Left renal pelvis (tissue), 4 donors: ENCODE measurements at places on chromosomes 16 and 17. TPM values are rescaled to one million over a fixed set of nuclear protein-coding genes. Genes with fewer than 3 reads are reported as not detected.

The CDT1 gene
- polyA plus RNA-seq, result 9.8 TPM

The OVCA2 gene
- polyA plus RNA-seq, result 10.3 TPM

The KANSL1 gene
- polyA plus RNA-seq, result 59.9 TPM

The ARMC5 gene
- polyA plus RNA-seq, result 15.1 TPM

The HOXB3 gene
- 170 TPM for polyA plus RNA-seq

The FBF1 gene
- 8.2 TPM for polyA plus RNA-seq

The EPN3 gene
- polyA plus RNA-seq, result 12.4 TPM

The CIBAR2 gene
- polyA plus RNA-seq, result 0.18 TPM

The GGT6 gene
- 6.0 TPM for polyA plus RNA-seq

The CTU2 gene
- 10.5 TPM for polyA plus RNA-seq
